ENCODE measurements at places on chromosomes 11 and 22. TPM values are rescaled to one million over a fixed set of nuclear protein-coding genes. Genes with fewer than 3 reads are reported as not detected.

DNA sequence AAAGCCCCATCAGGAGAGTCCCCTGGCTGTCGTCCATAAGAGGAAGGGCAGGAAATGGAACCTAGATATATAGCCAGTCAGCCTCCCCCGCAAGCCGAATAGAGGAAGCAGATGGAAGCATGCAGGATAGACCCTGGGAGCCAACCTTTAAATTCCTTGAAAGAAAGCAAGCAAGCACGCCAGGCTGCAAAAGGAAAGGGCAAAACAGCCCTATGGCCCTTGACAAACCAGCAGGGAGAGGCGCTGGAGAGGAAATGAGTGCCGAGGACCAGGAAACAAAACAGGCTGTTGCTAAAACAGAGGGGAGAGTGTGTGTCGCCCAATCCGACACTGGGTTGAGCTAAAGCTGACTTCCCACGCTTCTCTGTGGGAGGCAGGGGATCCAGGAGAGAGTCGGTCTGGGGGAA, 203.5 kb upstream of the MTNR1B start:
- no peak for DNase-seq

Gene GLB1L3
- total RNA-seq, result not detected

Gene PPFIBP2
- 81.1 TPM for total RNA-seq

Gene UBE4A
- total RNA-seq, result 40.3 TPM
